Activated effector memory CD4-positive, alpha-beta T cell treated with Interleukin-2 at 50 U/mL for 16 hours (primary cell): ENCODE measurements at places on chromosomes 16 and 17.
A peak's percentile ranks its signal among the peaks of the same experiment; 100 is the strongest.

- no peak for DNase-seq
Measured at GRCh38 chr16:60151987-60152386, 1417.9 kb upstream of the GOT2 start.

GRCh38 chr17:9238340-9239245, 217.3 kb downstream of the NTN1 start:
- DNase-seq, result no peak

DNA sequence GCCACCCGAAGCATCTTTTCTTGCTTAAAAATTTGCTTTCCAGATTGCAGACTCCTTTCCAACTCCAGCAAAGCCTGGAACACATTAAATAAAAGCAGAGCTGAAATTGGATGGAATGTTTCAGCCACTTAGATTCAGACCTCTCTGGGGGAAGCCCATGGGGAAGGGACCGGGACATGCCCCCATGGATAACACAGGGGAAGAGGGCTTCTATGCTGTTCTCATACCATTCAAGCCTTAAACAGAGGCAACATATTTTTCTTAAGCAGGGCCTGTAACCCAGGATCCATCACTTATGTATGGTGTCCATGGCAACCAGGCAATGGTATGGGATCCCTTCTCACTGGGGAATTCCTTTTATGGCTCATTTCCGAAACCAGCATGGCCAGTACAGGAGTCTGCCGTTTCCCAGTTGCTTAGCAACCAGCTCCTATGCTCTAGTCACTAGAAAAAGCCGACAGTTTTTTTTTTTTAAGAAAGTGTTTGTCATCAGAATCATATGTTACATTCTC, 62.0 kb upstream of the MARCHF10 start:
- no peak for DNase-seq

DNA sequence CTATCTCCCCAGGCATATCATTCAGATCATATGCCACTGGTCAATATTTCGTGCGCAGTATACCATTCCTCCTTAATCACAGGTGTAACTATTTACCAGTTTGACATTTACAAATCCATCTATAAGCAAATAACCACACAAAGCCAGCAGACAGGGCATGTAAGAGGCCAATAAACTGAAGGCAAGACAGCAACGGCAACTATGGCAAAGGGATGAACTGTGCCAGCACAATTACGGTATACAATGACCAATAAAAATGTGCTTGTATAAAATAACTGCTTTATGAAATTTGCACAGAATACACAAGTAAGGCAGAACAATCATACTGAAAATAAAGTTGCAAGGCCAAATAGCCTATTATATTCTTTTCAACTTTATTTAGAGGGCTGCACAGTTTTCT, 9.2 kb downstream of the NETO2 start:
- DNase-seq, result no peak

- DNase-seq, result no peak
Measured at GRCh38 chr16:22734368-22734767, 79.6 kb upstream of the HS3ST2 start.

DNA sequence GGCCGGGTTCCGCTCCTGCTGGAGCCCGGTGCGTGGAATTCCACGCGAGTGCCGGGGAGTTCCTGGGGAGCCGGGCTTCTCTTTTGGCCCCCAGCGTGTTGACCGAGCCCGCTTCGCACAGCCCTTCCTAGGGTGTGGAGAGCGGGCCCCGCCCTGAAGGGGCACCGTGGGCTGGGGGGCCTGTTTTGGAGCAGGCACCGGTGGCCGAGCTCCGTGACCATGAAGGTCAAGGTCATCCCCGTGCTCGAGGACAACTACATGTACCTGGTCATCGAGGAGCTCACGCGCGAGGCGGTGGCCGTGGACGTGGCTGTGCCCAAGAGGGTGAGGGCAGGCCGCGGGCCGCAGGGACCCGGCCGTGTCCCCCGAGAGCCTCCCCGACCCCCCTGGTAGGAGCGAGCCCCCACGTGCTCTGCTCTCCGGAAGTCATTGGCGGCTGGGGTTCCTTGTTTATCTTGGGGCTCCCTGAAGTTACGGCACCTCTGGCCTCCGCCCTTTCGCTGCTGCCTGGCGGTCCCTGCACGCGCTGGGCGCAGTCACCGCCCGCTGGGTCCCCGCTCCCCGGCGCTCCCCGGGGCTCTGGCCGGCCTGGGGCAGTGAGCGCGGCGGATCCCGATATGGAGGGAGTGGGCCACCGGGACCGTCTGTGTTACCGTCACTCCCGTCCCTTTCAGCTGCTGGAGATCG, 528 bp downstream of the HAGHL start:
- no peak for DNase-seq

DNA sequence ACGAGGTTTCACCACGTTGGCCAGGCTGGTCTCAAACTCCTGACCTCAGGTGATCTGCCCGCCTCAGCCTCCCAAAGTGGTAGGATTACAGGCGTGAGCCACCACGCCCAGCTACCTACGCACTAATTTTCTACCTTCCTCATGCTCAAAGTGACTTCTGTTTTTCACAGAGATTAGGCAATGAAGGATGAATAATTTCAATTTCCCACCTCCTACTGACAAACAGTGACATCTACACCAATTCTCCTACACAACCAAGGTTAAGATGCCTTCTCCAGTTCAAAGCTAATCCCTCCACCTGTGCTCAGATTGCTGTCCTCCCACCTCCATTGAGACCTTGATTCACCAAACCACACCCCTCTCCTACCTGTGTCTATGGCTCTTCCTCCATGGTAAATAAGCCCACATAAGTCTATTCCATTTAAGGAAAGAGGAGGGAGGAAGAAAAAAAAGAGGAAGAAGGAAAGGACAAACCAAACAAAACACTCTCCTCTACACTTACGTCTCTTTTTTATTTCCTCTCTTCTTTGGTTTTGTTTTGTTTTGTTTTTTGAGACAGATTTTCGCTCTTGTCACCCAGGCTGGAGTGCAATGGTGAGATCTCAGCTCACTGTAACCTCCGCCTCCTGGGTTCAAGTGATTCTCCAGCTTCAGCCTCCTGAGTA, 5.5 kb upstream of the MED11 start:
- DNase-seq, result no peak

DNA sequence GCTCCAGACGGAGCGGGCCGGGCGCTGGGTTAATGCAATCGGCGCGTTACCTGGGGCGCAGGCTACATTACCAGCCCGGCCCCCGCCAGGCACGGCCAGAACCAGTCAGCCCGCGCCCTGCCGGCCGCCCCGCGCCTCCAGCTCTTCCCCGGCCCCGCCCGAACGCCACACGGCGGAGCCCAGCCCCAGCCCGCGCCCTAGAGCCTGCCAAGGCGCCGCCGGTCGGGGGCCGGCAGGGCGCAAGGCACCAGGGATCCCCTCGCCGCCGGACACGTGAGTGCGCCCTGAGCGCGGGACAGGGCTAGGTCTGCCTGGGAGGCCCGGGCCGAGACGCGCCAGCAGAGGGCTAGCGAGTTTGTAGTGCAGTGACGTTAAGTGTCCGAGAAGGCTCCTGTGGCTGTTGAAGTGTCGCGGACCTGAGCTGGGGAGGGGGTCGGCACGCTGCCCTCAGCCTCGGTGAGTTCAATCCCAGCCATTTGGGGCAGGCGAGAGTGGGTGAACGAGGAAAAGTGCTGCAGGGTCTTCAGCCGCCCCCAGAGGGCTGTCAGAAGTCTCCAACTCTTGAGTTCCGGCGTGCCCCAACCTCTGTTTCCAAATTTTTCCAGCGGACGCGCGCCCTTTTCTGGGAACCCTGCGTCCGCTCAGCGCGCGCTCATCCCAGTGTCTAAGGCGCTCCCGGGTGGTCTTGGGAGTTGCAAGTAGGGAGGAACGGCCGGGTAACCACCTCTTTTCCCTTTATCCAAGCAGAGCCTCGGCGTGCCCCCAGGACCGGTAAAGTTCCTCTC, at the start of gene SLC6A2:
SLC6A2 (plus strand) TSS at position 92 of the 785 bp plus-strand sequence. CDS start 707 bp downstream, outside the sequence.
- DNase-seq, result no peak

DNA sequence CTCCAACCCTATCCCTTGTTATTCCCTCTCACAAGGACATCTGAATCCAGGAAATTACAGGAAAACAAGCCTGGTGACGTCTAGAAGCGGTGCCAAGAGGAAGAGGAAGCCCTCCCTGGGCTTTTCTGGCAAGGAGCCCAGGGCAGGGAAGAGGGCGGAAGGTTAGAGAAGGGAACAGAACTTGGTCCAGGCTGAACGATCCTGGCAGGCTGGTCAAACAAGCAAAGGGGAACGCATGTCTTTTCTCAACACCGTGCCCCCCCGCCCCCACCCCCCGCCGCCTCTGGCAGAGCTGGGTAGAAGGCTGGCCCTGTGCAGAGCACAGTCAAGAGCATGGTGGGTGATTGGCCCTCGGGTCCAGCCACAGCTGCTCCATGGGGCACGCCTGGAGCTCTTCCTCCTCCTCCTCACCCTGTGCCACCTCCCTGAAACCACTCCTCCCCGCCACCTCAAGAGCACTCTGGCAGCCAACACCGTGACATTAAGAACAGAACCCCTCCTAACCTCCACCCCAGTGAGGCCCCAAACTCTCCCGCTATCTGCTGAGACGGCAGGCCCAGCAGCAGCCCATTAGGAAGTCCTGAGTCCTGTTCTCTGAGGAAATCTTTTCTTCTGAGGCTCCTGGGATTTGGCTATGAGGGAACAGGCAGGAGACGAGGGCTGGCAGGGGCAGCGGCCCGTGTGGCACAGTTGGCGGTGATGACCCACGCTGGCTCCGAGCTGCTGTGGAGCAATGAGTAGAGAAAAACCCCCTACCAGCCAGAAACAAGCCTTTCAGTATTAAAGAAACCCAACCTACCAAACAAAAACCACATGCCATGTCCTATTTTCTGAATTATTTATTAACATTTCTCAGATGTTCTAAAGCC, 7.3 kb downstream of the C16orf86 start:
- DNase-seq, result no peak

DNA sequence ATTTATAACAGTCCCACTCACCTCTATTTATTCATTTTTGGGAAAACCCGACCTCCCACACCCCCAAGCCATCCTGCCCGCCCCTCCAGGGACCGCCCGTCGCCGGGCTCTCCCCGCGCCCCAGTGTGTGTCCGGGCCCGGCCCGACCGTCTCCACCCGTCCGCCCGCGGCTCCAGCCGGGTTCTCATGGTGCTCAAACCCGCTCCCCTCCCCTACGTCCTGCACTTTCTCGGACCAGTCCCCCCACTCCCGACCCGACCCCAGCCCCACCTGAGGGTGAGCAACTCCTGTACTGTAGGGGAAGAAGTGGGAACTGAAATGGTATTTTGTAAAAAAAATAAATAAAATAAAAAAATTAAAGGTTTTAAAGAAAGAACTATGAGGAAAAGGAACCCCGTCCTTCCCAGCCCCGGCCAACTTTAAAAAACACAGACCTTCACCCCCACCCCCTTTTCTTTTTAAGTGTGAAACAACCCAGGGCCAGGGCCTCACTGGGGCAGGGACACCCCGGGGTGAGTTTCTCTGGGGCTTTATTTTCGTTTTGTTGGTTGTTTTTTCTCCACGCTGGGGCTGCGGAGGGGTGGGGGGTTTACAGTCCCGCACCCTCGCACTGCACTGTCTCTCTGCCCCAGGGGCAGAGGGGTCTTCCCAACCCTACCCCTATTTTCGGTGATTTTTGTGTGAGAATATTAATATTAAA, 638 bp upstream of the TMEM88 start:
- DNase-seq, result no peak

GRCh38 chr17:65061646-65062045, 5.1 kb upstream of the GNA13 start:
- no peak for DNase-seq

DNA sequence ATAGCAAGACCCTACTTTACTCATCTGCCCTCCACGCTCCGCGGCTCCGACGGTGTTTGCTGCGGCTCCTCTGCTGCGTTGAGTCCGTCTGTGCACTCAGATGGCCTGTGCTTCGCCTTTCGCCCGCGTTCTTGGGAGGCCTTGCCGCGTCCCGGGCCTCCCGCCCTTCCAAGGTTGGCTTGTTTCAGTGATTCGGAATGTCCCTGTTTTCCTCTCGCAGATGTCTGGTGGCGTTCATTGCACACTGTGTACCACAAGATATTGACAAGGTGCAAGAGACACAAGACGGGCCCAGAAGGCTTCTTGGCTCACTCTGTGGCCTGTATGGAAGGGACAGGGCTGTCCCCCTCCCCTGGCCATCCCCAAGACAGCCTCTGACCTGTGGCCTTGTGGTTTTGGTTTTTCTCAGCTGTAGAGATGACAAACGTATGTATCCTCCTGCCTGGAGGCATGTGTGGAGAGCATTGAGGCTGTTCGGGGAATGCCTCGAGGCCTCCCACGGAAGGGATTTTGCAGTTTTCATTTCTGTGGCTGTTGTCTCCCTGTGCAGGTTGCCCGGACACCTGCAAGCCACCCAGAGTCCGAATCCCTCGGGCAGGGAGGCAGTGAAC, 15.4 kb downstream of the MGRN1 start:
- DNase-seq, result no peak

GRCh38 chr17:9628509-9628908, 16.8 kb upstream of the USP43 start:
- no peak for DNase-seq

- DNase-seq, result no peak
Measured at GRCh38 chr17:37510056-37510455, 20.4 kb downstream of the DUSP14 start.

- no peak for DNase-seq
Measured at GRCh38 chr17:2649191-2649590, 55.7 kb downstream of the PAFAH1B1 start.

- no peak for DNase-seq
Measured at GRCh38 chr17:43543771-43544575, 2.2 kb downstream of the ETV4 start.

DNA sequence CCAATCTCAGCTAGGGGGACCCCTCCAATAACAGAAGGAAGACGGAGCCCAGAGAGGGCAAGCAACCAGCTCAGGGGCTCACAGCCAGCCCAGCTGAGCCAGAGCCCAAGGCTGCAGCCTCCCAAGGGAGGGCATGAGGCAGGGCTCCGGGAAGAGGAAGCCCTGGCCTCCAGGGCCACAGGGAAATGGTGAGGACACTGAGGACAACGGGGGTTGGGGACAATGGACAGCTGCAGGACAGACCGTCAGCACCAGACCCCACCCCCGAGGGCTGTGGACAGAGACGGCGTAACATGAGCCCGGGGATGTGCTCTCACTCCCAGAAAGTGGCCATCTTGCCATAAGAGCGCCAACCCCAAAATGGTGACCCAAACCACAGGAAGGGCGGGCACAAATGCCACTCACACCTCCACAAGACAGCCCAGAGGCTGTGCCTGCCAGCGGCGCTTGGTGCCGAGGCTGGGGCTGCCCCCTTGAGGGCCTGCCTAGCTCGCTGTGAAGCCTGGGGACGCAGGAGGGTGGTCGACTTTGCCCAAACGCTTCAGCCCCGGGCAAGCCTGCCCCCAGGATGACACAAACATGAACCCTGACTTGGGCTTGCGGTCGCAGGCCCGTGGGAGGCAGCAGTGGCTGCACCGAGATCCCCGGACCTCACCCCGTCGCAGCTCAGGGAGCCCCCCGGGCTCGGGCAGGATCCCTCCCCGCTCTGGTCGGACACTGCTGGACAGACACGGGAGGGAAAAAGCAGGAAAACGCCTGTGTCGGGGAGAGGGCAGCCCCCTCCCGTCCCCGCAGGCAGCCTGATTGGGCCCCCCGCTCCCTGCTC, 10.5 kb downstream of the PIMREG start:
- no peak for DNase-seq

GRCh38 chr16:81521141-81521626, 76.6 kb downstream of the CMIP start:
- peak; percentile 71 for DNase-seq

- no peak for DNase-seq
Measured at GRCh38 chr16:68737046-68737729, at the start of gene CDH1. Gene CDH1, plus strand, starts transcription at chr16:68737292. Its CDS starts 124 bp downstream, at chr16:68737416.
